ENCODE measurements at places on chromosomes 2 and 18.

GRCh38 chr2:22784566-22784965, 600.4 kb upstream of the KLHL29 start:
- DNase-seq: no peak

- no peak for DNase-seq
Observed at GRCh38 chr2:69770193-69770702, 28.3 kb downstream of the ANXA4 start.

GRCh38 chr2:27627963-27628766, 647 bp downstream of the CCDC121 start:
- DNase-seq: no peak

- DNase-seq: no peak
Observed at GRCh38 chr18:78890388-78890787, 89.2 kb upstream of the SALL3 start.

- no peak for DNase-seq
Observed at GRCh38 chr2:164954186-164954585, 1.1 kb downstream of the SLC38A11 start.

GRCh38 chr2:159078443-159078842, 110.0 kb downstream of the TANC1 start:
- no peak for DNase-seq

- DNase-seq: no peak
Observed at GRCh38 chr2:156909983-156910382, 347.5 kb upstream of the GALNT5 start.

DNA sequence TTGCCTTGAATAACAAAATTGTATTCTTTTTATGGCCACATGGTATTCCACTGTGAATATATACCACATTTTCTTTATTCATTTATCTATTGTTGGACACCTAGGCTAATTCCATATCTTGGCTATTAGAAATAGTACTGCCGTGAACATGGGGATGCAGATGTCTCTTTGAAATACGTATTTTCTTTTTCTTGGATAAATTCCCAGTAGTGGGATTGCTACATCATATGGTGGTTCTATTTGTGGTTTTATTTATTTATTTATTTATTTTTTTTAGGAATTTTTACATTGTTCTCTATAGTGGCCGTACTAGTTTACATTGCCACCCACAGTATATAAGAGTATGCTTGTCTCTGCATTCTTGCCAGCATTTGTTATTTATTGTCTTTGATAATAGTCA, 679.8 kb upstream of the NRXN1 start:
- DNase-seq: no peak

GRCh38 chr2:189336276-189336975, 104.8 kb upstream of the WDR75 start:
- no peak for DNase-seq

GRCh38 chr2:122780251-122780650, 1024.8 kb downstream of the TSN start:
- DNase-seq: no peak

GRCh38 chr2:65661980-65662653, 229.7 kb upstream of the SPRED2 start:
- DNase-seq: no peak

- DNase-seq: peak; percentile 75
Observed at GRCh38 chr2:25342372-25343186, 854 bp upstream of the DNMT3A start.

GRCh38 chr2:44330801-44331200, 30.5 kb downstream of the PREPL start:
- DNase-seq: no peak

DNA sequence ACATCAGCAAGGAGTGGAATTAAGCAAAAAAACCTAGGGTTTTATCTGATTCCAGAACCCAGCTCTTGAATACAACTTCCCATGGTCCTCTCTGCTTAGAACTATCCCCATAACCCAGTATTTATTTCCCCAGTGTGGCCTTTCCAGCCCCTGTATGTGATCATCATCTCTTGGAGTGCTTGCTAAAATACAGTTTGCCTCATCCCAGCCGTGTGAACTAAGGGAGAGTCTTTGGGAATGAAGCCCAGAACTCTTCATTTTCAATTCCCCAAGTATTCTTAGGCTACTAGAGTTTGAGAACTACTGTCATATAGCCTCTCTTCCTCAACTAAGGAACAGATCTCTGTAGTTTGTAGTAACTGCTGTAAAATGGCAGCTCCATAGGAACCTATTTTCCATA, 173.1 kb downstream of the LCLAT1 start:
- DNase-seq: no peak

DNA sequence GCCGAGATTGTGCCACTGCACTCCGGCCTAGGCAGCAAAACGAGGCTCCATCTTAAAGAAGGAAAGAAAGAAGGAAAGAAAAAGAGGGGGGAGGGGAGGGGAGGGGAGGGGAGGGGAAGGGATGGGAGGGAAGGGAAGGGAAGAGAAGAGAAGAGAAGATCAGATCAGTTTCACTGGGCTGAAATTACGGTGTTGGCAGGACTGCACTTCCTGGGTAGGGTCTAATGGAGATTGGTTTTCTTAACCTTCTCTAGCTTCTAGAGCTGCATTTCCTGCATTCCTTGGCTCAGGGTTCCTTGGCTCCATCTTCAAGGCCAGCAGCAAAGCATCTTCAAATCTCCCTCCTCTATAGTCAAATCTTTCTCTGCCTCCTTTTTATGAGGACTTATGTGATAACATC, 349.1 kb upstream of the CRIM1 start:
- DNase-seq: no peak

GRCh38 chr2:225865468-225865867, 466.0 kb downstream of the NYAP2 start:
- DNase-seq: no peak

DNA sequence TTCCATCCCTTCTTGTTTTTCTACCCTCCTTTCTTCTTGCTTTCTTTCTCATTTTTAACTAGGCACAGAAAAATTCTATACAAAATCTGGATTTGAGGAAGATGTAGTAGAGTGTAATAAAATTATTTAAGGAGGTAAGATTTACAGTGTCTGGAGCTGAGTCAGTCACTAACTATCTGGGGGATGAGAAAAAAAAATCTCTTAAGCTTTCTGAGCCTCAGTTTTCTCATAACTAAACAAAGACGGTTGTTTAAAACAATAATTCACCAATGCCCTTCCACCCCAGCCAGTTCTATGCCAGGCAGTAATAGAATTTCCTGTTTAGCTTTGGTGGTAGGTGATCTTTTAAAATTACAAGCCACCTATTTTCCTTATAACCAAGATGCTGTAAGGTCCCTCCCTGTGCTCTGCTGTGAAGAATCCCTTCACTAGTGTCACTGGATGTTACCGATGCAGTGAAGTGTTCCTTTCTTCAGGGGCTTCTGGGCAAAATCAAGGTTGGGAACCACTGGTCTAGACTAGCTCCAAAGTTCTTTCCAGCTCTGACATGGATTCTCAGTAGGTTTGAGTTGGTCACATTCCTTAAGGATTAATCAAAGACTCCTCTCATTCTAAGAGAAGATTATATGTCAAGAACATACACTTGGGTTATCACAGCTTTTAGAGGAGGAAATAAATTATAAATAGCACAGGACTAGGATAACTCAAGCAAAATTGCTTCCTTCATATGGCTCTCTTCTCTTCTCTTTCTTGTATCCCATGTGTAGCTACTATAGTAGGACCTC, 289.0 kb downstream of the CDH2 start:
- DNase-seq: no peak
